ENCODE measurements at places on chromosomes 3 and 15.

- no peak for DNase-seq
Observed at GRCh38 chr3:188780193-188781147, 391.3 kb upstream of the TPRG1 start.

DNA sequence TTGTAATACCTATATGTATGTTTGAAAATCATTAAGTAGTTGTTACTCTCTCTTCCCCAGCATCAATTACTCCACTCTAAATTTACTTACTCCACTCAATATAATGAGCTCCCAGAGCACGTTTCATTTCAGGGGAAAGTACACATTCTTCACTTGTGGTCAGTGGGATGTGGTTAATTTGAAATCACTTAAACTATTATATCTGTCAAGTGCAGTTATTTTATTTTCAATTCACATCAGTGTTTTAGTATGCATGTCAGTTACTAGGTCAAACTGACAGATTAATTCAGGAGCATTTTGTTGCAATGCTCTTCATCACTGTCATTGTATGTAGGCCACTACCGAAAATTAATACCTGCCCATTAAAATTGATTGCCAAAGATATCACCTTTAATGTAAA, 376.1 kb downstream of the ZIC4 start:
- no peak for DNase-seq

- no peak for DNase-seq
Observed at GRCh38 chr3:168024537-168024941, 71.2 kb downstream of the GOLIM4 start.

GRCh38 chr3:194637066-194637465, 3.8 kb upstream of the TMEM44 start:
- no peak for DNase-seq

DNA sequence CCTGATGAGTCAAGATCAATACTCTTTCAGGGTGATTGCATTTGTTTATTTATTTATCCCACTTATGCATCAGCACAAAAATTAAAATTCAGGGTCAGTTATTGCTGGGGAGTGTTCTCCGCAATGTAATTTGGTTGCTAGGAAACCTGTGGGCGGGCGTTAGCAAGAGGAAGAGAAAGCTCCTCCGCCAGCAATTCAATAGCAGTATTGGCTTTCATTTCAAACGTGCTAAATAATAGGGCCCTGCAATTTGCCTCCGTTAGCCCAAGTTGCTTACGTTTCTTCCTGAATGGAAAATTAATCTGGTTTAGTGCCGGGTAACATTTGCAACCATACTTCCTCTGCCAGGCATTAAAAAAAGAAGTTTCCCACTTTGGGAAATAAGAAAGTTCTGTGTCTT, 35.5 kb upstream of the PLCL2 start:
- DNase-seq = no peak

DNA sequence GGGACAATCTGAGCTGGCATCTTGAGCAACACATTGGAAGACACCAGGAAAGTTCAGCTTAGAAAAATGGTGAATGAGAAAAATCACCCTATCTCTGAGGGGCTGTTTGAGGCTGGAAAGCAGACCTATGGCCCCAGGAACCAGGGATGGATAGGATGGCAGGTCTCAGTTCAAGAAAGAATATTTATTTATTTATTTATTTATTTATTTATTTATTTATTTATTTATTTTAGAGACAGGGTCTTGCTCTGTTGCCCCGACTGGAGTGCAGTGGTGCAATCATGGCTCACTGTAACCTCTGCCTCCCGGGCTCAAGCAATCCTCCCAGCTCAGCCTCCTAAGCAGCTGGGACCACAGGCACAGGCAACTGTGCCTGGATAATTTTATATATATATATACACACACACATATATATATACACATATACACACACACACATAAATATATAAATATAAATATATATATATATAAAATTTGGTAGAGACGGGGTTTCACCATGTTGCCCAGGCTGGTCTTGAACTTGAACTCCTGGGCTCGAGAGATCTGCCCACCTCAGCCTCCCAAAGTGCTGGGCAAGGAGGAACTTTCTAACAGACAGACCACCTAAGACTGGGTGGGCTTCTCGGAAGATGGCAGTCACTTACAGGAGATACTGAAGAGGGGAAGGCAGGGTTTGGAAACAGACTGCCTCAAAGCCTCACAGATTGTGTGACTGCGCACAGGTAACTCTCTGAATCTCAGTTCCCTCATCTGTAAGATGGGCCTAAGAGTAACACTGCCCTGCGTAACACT, 29.7 kb downstream of the CCDC13 start:
- no peak for DNase-seq

DNA sequence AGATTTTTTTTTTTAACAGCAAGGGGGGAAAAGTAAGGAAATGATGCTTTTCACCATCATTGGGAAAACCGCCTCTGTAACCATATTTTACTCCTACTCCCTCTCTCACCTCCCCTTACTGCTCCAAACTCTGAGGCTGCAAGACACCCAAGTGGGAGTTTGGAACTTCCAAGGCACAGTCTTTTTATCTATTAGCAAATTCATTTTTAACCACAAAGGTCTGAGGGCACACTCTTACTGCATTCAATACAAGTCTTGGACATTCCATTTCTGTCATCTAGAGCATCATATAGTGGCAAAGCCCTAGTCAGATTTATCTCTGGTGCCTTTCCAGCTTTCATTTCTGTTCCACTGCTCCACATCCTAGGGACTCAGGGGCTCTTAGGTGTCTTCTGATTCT, 13.2 kb downstream of the FAM162A start:
- no peak for DNase-seq

DNA sequence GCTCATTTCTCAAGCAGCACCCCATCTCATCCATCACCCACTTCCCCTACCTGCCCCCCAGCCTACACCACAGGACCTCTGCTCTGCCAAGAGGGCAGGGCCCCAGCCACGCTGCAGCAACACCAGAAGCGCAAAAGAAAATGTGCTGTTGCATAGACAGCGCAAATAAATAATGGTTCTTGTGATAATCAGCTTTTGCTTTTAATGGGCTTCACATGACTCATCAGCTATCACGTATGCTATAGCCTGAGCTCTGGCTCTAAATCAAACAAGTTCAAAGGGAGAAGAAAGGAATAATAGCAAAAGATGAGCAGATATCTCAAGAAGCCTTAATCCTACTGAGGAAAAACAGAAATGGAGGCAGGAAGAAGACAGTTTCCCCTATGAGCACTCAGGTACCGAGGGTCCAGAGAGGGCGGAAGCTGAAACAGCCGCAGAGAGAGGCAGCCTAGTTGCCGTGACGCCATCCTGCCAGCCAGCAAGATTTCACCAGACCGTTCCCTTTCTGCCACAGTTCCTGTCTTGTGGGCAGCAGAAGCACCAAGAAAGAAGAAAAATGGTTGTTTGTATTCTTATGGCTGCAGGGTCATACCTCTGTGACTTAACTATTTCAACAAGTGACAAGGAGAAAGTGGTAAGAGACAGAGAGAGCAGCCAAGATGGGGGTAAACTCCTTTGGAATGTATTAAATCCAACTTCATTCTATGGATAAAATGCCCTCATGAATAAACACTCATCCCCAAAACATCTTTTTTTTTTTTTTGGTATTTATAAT, 22.0 kb downstream of the RAB27A start:
- no peak for DNase-seq

DNA sequence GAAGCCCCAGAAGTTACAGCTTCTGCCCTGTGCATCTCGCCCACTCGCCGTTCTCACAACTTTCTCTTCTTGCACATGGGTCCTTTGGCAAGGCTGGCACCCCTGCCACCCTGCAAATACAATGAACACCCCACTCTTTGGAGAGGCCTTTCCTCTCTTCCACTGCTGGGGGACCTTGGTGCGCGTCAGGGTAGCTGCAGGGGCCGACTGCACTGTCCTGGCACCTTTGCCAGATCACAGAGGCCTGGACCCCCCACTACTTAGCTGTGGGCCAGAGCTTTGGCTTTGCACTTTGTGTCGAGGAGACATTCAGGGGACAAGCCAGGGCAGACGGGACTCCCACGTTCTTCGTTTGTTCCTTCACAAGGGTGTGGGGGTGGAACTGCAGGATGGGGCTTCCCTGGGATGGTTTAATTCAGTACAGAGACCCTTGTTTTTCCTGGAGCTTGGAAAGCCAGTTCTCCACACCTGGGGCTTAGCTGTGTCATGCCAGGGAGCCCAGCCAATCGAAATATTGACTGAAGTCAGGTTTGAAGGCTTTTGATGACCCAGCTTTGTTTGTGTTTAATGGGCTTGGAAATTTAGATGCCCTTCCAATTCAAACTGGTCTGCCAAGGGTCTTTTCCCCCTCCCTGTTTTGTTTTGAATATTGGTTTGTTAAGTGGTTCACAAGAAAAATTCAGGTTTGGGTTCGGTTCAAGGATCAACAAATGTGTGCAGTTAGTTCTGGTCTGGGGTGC, 256.1 kb upstream of the TLE3 start:
- no peak for DNase-seq

- DNase-seq = no peak
Observed at GRCh38 chr15:57263520-57263919, 112.8 kb upstream of the CGNL1 start.

All from left renal pelvis (tissue), 4 donors.